ENCODE measurements at places on chromosomes 5 and 9.

DNA sequence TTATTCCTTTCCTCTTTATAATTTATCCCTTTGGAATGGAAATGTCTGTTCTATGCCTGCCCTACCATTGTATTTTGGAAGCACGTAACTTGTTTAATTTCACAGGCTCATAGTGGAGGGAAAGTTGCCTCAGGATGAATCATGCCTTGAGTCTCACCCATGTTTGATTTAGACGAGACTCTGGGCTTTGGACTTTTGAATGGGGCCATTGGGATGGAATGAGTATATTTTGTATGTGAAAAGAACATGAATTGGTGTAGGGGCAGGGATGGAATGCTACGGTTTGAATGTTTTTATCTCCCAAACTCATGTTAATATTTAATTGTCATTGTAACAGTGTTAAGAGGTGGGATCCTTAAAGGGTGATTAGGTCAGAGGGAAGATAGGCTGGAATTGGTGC lies 10.3 kb downstream of the FBXW5 start:
- DNase-seq, result no peak

DNA sequence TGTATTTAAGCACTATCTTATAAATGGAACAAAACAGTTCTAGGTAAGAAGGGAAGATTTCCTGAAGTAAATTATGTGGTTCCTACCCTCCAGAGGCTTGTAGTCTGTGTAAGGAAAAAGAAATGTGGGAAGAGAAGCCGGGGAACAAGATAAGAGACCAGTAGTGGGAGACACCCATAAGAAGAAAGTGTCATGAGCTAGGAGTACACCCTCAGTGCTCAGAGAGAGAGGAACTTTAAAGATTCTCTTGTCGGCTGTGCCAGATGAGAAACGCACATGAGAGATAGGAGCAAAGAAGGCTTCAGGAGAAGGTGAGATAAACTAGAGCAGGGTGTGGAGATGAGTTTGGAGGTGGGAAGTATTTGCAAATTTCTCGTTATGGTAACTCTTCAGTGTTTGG lies 18.1 kb downstream of the SLC36A1 start:
- no peak for DNase-seq

DNA sequence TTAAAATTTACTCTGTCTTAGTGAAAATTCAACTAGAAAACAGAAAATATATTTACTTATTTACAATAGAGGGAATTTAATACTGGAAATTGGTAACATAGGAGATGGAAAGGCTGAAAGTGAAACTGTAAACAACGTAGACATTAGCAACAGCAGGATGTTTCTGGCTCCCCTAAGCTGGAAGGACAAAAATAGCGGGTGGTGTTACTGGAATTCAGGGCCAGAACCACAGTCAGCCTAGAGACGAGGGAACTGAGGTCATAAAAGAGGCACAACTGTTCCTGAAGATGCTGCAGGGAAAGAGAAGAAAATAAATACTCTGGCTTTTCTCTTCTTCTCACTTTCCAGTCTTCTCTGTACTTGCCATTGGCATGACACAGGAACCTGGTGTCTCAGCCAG lies 80.4 kb upstream of the NIPBL start:
- DNase-seq, result no peak

DNA sequence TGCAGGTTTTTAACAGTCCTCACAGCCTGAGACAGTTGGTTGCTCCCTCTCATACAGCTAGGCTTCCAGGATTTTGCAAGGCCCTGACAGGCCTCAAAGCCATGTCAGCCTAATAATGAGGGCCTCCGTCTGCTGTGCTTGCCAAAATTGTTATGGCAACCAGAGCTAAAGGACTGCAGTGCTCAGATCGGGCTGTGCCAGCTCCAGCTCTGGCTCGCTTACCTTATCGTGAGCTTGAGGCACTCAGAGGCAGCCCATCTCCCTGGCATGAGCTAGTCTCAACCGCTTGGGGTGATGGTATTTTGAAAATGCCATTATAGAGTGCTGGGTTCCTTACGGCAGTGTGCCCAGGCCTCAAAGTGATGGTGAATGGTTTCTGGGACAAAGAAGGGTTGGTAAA lies 8.4 kb downstream of the MTAP start:
- DNase-seq, result no peak

DNA sequence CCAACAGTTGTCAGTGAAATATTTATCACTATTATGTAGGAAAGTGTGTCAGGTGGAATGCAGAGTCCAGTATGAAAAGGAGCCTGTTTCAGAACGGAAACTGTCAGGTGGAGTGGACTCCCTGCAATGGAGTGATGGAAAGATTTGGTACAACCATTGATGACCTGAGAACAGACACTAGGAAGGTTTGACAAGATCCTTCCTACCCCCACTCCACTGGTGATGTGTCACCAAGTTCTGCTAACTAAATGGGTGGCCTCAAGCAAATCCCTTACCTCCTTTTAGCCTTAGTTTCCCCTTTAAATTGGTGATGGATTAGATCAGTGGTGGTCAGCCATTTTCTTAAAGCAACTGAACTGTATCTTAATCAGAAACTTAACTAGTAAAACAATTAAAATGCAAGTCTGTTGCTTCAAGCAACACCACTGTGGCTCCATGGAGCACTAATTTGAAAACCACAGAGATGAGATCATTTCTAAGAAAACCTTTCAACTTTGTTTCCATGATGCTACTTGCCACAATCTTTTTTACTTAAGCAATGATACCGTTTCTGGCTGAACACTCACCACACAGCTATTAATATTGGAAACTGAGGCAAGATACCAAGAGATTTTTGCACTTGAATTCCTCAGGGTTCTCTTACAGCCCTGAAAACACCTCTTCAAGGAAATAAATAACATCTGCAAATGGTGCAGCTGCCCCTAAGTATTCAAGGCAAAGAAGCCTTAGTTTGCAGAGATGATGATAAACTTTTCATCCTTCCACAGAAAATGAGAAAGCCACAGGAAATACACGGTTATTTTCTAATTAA lies 140.6 kb downstream of the ERCC6L2 start:
- DNase-seq, result peak; percentile 53

DNA sequence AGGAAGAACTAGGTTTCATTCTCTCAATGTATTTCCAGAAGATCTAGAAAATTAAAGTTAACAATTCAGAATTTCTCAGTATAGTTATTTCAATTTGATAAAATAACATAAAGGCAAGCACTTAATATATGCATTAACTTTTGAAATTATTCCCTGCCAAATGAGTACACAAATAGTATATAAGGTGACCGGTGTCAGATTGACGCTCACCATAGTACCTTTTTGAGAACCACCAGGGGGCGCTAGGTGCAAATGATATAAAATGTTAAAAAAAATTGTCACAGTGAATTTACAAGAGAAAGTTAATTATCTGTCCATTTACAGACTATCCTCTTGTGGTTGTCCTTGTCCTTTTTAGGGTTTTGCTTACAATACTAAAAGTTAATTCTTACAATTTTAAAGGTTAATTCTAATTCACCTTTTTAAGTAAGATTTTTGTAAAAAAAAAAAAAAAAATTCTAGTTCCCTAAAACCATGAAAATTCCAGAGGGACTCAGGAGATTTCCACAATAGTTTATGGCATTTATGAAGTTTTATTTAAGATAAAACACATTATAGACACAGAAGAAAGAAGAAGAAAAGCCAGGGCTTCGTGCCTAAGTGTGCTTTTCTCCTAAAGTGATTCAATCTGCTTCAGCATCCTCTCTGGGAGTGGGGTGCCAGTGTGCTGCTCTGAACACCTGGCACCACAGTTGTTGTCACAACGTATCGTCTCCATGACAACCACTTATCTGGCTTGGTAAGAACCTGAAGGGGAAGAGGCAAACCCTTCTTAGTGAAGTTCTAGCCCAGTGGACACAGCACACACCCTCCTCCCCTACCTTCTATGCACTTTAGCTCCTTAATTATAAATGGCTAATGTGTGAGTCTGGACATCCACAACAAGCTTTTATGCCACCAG lies 1.7 kb downstream of the ADAMTS16 start:
- DNase-seq, result peak; percentile 25

GRCh38 chr5:171975262-171975876 lies 31.1 kb downstream of the FBXW11 start:
- no peak for DNase-seq

DNA sequence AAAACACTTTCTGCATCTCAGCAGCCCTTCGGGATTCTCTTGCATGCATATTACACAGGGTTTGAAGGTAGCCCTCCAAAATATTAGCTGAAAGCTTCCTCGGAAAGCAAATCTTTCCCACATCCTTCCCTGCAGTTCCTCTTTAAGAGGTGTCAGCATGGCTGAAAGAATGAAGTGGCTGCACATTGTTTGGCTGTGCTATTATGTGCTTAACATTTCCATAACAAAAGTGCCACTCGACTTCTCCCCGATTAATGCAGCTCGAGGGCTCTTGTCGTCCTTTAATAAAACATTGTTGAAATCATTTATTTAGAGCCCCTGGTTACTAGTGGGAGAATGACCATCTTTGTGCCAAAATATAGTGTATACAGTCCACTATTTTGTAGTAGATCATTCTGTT lies 6.5 kb downstream of the GAS1 start:
- no peak for DNase-seq

- peak; percentile 62 for DNase-seq
Measured at GRCh38 chr9:120877276-120878034, 467 bp upstream of the PHF19 start.

GRCh38 chr5:68332556-68332955 lies 117.0 kb downstream of the PIK3R1 start:
- no peak for DNase-seq

GRCh38 chr5:116091416-116091815 lies 6.6 kb downstream of the COMMD10 start:
- no peak for DNase-seq

Measured in stimulated activated CD8-positive, alpha-beta memory T cell treated with anti-CD3 and anti-CD28 coated beads, Interleukin-7, amount 100 ng/mL, for 4 hours (primary cell).